ENCODE measurements at places on chromosomes 6 and 20. TPM values are rescaled to one million over a fixed set of nuclear protein-coding genes. Genes with fewer than 3 reads are reported as not detected.

GRCh38 chr6:118252474-118252873 is 295.6 kb upstream of the PLN start:
- no peak for DNase-seq

GRCh38 chr6:89694428-89694827 is 55.9 kb upstream of the LYRM2 start:
- DNase-seq: no peak

DNA sequence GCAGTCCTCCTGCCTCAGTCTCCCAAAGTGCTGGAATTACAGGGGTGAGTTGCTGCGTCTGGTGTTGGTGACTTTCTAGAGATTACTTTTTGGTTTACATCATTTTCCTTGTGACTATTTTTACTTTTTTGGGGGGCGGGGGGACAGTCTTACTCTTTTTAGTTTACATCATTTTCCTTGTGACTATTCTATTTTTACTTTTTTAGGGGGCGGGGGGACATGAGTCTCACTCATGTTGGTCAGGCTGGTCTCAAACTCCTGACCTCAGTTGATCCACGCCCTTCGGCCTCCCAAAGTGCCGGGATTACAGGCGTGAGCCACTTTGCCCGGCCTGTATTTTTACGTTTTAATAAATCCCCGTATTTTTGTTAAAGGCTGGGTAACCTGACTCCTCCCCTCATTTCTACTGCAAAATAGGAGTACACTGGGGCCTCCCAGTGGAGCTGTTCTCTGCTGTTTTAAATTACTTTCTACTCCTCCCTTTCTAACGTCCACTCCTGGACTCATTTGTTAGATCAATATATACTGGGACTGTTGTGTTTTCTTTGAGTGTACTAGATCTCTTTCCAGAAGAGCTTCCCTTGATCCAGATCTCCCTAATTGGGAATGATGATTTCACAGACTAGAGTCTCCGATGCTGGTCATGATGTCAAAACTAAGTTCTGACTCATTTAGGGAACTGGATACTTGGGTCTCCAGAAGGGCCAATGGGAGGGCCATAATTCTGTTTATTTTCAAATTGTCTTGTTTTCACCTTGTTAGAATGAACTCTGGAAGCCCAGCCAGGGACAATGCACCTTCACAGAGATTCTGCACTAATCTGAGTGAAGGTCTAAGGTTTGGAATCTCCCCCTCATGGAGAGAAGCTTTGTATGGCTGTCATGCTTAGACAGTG is 9.2 kb downstream of the HSPA1B start:
- no peak for DNase-seq

DNA sequence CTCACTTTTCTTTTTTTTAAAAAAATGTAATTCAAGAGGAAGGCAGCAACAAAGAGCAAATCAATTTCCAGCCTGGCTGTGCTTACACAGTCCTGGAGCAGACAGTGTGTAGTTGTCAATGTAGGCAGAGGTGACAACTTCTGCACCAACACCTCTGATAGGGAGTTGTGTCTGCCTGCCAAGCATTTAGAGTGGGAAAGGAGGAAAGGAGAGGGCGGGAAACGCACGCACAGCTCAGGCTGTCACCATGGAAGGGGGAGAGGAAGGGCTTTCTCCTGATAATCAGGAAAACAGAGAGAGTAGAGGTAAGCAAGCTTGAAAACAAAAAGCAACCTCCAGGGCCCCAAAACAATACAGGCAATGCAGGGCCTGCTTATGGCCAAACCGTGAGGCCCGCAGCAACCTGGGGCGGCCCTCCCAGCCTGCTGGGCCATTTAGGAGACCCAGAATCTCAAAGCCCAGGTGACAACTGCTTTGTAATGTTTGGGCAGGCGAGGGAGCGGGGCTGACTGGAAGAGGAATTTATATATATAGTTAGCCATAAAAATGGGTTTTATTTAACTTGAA is 41.5 kb upstream of the GFOD1 start:
- DNase-seq: no peak

DNA sequence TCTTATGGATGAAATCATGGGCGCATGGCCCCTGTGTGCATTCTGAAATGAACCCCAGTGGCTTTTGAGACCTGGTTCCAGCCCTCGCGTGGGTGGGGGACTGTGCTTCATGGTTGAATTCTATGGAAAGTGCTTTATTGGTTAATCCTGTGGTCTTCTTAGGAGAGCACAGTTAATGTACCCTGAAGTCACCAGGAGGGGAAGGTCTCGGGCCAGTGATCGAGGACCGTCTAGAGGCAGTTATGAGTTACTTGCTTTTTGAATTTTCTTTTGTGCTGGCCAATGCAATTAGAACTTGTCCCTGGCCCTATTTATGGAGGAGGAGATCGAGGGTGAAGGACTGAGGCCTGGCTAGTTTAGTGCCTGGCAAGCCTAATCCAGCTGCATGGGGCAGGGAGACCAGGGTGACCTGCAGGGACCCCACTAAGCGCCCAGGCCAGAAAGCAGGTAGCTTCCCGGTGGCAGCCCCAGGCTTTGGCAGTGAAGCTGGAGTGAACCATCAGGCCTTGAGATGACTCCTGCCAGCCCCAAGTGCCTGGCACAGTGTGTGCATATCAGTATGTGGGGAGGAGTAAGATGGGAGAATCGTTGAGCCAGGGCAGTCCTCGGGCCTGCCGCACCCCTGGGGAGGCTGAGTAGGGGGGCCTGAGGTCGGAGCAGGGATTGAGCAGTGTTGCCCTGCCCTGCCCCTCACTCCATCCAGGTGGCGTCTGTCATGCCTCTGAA is 144.6 kb upstream of the RNF24 start:
- no peak for DNase-seq

DACT2 gene
- 5.5 TPM for total RNA-seq

- DNase-seq: no peak
Measured at GRCh38 chr6:162941128-162941527, 213.4 kb downstream of the PACRG start.

BPIFB1 gene
- total RNA-seq: not detected

HLA-DQA2 gene
- total RNA-seq: not detected

GRCh38 chr20:37313546-37314091 is 24.2 kb downstream of the MANBAL start:
- no peak for DNase-seq

DNA sequence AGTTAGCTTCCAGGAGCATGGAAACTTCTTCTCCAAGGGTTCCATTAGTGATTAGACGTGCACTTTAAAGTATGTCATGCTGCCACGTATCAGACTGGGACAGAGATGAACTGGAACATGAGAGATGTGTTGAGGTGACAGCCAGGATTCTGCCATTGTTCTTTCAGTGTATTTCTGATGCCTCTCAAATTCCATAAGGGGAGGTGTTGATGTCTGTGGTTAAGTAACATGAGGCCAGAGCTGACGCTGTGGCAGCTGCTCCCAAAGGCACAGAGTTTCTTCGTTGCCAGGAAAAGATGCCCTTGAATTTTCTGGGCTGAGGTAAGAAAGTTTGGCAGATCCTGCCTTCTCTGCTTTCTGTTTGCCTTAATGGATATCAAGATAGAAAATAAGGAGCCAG is 63.5 kb downstream of the TRMT6 start:
- DNase-seq: no peak

MYBL2 gene
- 28.8 TPM for total RNA-seq

DNA sequence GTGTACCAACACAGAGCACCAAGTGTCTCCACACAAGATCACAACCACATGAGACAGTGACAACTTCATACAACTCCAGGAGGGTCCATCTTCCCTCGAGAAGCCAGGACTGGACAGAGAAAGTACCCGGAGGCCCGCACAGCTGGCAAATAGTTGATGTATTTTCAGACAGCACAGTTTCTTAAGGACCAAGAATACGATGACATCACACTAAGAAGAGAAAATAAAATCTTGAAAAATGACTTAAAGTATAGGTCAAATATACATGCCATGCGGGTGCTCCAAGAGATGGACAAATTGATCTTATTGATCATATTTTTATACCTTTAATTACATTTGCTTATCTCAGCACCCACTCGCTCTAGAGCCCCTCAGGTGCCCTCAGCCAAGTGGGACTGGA is 145.5 kb downstream of the RNASET2 start:
- no peak for DNase-seq

VSTM2L gene
- total RNA-seq: 2.9 TPM

- DNase-seq: peak; percentile 69
Measured at GRCh38 chr20:21099751-21100577, 6.2 kb downstream of the LINC00237 start.

DNA sequence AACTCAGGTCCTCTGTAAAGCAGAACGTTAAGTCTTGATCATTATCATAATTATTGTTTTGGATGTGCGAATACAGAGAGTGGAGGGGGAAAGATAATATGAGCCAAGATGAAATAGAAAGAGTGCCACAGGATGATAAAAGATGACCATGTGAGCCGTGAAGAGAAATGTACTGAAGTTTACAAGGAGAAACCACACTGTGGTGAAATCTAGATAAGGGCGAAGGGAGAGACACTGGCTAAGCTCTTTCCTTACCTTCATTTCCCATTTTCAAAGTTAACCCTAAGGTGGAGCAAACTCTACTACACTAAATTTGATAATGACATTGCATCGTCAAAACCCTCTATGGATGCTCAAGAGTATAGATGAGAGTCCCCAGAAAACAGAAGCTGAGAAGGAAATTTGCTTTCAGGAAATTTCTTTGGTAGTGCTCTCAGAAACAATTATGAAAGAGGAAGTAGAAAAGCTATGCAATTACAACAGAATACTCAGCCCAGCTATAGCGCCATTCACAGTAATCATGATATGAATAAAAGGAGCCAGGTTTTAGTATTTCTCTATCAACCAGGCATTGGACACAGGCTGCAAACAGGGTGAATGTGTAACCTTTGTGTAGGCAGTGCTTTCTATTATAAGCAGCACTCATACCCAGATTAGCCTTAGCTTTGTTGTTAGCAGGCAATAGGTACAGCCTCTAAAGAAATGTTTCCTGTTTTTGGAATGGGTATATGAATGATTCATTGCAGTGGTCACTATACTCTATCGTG is 1080.7 kb downstream of the GRIK2 start:
- DNase-seq: no peak

DNA sequence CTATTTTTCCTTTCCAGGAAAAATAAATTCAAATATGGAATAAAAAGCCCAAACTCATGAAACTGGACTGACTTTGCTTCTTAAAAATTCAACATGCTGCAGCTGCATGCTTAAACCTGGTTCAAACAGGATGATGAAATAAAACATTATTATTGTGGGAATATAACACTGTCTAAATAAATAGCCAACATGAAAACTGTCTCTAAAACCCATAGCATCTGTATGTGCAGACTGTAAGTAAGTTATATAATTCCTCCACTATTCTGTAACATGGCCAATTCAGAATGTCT is 30.4 kb upstream of the AHI1 start:
- no peak for DNase-seq

OLIG3 gene
- not detected for total RNA-seq

- no peak for DNase-seq
Measured at GRCh38 chr6:148803979-148804378, 57.1 kb downstream of the UST start.

GRCh38 chr6:149062653-149063348 is 254.7 kb upstream of the TAB2 start:
- DNase-seq: no peak

- DNase-seq: no peak
Measured at GRCh38 chr6:31771992-31772358, 5.2 kb downstream of the VWA7 start.

DNA sequence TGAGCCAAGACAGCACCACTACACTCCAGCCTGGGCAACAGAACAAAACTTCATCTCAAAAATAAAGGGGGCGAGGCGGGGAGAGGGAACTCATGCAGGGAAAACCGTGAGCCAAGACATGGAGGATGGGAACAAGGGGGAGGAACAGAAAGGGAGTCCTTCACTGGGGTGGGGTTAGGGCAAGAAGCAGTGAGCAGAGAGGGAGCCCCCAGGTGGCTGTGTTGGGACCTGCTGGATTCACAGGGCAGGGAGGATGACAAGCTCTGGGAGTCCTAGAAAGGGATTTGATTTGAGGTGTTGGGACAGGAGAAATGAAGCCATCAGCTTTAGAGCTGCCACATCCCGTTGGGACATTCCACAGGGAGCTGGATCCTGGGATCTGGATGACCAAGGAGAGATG is 90.6 kb upstream of the TOP1 start:
- DNase-seq: no peak

DNA sequence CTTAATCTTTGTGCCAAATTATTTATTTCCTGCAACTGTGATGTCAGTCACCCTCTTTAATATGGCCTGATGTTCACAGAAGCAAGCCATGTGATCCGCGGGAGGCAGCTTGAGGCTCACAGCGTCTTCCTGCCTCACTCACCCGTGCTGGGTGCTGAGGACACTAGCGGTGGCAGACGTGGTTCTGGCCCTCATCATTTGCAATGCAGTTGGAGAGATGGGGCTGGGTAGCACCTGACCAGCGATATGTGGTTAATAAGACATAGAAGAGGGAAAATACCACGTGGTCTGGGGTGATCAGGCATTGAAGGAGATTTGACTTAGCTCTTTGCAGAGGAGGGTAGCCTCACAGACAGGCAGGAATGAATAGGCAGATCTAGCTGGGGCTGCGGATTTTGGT is 264.7 kb downstream of the TMEM242 start:
- no peak for DNase-seq

GRCh38 chr6:65566117-65566516 is 140.9 kb downstream of the EYS start:
- DNase-seq: peak; percentile 14

DNA sequence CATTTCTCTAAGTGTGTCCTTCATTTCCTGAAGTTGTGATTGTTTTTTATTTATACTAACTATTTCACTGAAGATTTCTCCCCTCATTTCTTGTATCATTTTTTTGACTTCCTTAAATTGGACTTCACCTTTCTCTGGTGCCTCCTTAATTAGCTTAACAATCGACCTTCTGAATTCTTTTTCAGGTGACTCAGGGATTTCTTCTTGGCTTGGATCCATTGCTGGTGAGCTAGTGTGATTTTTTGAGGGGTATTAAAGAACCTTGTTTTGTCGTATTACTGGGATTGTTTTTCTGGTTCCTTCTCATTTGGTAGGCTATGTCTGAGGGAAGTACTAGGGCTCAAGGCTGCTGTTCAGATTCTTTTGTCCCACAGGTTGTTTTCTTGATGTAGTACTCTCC is 92.8 kb downstream of the ESR1 start:
- no peak for DNase-seq

IMPG1 gene
- not detected for total RNA-seq

DNA sequence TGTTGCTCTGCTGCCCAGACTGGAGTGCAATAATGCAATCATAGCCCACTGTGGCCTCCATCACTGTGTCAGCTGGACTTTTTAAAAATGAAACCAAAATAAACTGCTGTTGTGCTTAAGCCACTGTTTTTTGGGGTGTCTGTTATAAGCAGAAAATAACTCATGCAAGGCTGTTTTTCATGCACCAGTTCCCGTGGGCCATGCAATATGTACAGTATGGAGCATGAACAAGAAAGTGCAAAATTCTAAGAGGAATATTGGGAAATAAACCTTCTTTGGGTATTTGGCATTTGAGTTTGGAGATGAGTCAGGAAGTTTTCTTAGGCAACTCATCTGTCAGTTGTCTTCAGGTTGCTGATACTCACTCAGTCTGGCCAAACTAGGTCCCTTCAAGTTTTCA is 14.9 kb upstream of the ZFAND3 start:
- DNase-seq: no peak

DNA sequence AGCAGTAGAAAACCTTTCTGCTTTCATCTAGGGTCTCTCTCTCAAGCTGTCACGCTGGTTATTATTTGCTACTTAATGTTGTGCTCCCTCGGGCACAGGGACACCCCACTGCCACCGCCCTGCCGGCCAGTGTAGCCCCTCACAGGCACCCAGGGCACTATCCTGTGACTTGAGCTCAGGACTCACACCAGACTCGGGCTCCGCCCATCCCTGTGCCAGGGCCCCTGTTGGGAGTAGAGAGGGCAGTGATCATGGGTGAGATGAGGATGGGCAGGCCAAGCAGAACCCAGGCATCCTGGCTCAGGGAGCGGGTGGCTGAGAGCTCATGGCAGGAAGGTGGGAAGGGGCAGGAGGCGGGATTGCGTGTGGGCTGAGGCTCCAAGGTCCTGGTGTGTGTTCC is 371.9 kb downstream of the ZFAND3 start:
- DNase-seq: no peak
